ENCODE measurements at places on chromosomes 1 and 21.

DNA sequence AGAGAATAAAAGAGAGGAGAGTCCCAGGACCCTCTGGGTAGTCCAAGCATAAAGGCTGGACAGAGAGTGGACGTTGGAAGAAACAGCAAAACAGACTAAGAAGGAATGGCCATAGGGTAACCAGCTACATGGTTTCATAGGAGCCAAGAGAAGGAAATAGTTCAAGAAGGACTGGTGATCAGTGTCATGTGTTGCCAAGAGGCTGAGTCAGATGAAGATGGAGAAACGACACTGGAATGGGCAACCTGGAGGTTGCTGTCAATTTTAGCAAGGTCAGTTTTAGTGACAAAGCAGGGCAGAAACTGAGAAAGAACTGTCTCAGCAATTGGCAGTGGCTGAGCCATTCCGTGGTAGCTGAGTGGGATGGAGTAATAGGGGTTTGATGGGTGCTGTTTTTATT, 41.4 kb downstream of the HMGB4 start:
- no peak for DNase-seq

- peak; percentile 80 for DNase-seq
Measured at GRCh38 chr1:107450899-107451664, 310.2 kb downstream of the NTNG1 start.

DNA sequence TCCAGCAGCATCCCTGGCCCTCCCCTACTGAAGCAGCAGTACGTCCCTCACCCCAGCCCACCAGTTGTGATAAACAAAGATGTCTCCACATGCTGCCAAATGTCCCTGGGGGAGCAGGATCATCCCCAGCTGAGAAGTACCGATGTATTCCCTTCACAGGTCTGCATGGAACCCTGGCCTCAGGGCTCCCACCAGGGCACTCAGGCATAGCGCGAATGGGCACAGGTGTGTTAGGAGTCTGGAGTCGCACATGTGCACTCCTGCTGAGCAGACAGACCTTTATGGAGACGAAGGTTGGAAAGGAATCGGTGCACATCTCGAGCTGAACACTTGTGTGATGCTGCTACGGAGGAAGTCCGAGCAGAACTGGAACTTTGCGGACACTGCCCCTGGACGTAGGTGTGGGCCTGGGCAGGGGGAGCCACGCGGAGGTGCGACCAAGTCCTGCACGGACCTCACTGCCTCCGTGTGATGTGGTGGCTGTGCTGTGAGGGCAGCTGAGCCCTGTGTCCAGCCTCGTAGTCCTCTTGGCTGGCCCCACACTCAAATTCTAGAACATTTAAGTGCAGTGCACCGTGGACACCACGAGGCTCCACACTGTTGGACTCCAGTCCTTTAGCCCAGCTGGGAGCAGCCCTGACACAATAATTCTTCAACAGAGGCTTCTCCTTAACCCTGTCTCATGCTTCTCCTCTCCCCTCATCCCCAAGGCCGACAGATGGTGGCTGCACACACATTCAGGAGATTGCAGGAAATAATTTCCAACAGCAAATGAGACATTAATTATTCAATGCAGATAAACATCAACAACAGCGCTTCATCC, 43.4 kb downstream of the RSPH1 start:
- DNase-seq: no peak

DNA sequence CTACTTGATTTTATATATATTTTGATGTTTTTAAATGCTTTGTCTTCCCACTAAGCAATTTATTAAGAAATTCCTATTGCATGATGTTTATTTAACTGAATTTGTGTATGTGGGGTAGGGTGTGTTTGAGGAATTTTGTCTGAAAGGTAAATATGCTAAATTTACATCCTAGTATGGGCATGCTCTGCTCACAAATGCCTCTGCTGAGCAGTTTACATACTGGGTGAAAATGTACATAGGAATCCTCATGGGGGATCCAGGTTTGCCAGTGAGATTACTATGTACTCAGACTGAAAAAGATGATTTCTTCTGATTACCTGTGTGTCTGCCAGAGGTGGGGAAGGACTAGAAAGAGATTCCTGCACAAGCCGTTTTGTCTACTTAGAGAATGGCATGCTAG, 126.6 kb downstream of the DISP1 start:
- DNase-seq: no peak

All from B cell (primary cell).